HTR-8/SVneo (cell line): ENCODE measurements at places on chromosomes 11 and 22.

GRCh38 chr11:121241343-121242211 is 51.0 kb upstream of the SC5D start:
- no peak for DNase-seq

DNA sequence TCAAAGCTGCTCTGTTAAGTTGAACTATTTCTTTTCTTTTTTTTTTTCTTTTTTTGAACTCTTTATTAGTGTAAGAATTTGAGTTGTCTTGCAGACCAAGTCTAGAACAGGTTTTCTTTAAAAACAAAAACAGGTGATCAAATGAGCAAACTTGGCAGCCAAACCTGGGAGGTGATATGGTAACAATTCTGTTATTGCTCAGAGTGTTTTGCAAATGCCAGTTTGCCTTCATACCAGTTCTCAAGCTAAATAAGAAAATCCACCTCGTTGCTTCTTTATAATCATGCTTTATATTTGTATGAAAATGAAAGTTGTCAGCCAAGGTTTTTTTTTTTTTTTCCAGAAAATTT is 76.9 kb downstream of the DEPDC5 start:
- no peak for DNase-seq

DNA sequence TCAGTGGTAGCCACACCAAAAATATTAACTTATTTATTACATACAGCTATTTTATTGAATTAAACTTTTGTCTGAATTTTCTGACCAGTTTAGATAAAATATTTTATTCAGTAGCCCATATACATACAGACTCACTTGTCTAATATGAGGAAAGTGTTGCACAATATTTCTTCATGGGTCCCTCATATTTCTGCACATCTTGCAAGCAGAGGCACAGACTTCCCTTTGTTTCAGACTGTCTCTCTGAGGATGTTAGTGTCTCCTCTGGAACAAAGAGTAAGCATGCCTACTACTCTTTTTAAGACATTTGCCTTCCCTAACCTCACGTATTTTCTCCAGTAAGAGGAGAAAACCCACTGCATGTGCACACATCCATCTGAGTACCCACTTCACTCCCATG is 81.2 kb downstream of the OR5AK2 start:
- DNase-seq, result no peak

GRCh38 chr11:118629761-118630661 is 22.6 kb downstream of the PHLDB1 start:
- no peak for DNase-seq

GRCh38 chr22:41499624-41500280 is 30.8 kb downstream of the ACO2 start:
- no peak for DNase-seq

GRCh38 chr11:43576803-43577521 is 103.6 kb upstream of the HSD17B12 start:
- DNase-seq, result no peak

GRCh38 chr22:44571566-44572413 is 73.8 kb upstream of the RTL6 start:
- no peak for DNase-seq

DNA sequence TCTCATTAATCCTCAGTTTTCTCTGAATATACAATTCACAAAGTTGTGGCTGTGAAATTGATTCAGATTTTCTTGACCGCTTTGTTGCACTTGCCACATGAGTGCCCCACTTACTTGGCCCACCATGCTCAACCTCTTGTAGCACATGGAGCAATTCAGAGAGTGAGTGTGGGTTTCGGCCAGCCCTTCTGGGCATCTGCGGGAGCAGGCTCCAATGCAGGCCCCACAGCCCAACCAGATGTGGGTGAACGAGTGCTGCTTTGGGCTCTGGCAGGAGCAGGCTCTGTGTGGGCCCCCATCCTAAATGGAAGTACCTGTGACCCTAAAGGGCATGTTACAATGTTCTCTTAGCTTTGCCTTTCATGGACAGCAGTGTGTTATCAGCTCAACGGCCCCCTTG is 2338.6 kb downstream of the LRRC4C start:
- no peak for DNase-seq

DNA sequence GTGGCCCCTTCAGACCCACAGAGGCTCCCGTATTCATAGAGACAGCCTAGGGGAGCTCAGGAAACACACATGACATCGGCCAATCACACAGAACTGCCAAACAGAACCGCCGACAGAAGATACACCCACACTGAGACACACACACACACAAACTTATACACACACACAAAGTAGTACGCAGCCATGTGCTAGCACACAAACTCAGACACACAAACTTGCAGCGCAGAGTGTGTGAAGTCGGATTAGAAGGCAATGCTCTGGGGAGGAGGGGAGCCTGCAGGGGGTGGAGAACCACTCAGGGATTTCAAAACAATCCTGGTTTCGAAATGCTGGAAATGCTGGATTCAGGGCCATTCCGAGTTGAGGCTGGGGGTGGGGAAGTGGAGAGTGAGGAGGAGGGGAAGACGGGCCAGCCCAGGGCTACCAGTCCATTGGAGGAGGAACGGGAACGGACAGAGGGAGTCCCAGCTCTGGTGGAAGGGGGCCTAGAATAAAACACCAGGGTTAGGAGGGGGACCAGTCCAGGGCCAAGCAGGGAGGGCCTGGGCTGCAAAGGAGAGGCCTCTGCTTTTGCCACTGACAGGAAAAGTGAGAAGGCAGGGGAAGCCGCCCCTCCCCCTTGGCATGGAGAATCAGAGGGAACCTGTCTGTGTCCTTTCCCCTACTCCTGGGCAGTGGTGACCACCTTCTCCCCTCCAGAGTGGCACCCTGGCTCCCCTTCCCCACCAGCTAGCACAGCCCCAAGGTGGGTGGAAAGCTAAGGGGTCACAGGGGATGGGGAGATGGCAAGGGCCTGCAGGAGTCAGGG is 4.4 kb downstream of the BCL9L start:
- DNase-seq, result no peak

DNA sequence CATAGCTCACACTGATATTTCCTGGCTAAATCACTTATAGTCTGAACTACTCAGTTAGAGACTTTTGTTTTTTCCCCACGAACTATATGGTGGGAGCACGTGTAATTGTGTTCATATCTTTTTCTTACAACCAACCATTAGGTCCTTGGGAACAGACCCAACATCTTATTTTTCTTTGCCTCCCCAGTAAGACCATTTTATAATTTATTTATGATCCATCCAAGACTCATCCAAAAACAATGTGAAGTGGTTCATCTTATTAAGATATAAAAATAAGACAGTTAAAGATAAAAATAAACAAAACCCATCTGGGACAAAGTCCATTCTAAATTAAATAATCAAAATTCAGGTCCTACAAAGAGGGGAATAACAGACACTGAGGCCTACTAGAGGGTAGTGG is 90.8 kb downstream of the FAM168A start:
- no peak for DNase-seq

DNA sequence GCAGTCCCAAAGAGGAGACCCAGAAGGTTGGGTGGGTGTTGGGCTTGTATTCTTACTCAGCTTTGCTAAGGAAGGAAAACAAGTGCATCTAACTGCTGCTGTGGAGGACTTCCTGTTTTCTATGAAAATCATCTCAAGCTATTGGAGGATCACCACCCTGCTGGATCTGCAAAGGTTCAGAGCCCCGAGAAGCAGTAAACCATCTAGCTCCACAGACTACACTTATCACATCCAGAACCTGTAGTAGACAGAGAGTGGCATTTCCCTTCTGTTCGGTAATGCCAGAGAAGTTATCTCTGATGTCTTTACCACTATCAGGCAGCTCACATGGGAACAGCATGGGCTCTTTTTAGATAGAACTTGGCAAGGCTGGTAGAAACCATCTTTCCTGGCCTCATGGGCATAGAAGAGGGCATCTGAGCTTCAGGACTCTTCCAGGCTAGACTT is 21.7 kb downstream of the KCNJ1 start:
- no peak for DNase-seq

DNA sequence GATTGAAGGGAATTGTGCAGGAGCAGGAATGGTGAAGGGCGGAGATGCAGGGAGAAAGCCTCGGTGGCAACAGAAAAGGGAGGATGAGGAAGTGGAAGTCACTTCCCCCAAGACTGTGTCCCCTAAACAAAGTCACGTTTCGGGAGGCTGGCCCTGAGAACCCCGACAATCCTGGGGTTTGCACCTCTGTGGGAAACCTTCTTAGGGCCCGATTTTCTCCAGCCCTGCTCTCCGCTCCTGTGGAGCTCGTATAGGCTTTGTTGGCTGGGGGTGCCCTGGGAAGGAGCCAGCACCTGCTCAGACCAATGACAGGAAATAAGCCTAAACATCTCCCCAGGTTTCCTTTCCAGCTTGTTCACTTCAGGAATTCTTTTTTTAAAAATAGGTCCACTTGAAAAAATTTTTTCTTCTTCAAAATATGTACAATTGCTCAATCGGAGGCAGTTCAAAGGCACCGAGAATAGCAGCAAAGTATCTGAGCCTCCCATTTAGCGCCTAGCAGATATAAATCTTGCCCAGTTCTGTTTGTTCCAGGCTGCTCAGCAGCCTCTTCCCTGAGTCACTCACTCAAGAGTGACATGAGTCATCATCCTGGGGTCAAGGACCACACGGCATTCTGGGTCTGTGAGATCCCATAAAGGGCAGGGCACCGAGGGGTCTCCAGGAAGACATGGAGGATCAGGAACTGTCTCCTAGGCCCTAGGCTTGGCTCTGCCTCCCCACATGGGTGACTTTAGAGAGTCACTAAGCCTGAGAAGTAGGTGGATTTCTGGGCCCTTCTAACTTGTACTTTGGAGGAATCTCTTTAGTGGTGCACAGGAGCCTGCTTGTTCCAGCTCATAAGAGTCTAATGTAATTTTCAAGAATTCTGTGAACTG is 34.0 kb downstream of the IRAG1 start:
- peak; percentile 72 for DNase-seq

DNA sequence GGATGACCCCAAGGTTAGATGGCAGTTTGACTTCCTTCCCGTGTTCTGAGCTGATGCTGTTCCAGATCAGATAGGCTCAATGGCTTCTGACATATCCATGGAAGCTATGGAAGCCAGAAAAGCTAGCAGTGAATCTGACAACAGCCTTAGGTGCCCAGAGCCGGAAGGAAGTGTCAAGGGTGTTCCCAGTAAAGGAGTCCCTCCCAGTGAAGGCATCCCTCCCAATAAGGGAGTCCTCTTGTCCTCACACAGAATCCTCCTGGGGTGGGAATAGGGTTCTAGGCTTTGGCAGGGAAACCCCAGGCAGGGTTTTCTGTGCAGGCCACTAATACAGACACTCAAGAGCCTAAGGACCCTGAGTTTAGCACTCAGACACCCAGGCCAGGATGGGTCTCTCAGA is 47.0 kb upstream of the ISX start:
- no peak for DNase-seq

GRCh38 chr11:4048340-4048739 is 46.3 kb upstream of the RRM1 start:
- no peak for DNase-seq

- no peak for DNase-seq
These were observed 134.3 kb downstream of the MN1 start for GRCh38 chr22:27667121-27667843.

DNA sequence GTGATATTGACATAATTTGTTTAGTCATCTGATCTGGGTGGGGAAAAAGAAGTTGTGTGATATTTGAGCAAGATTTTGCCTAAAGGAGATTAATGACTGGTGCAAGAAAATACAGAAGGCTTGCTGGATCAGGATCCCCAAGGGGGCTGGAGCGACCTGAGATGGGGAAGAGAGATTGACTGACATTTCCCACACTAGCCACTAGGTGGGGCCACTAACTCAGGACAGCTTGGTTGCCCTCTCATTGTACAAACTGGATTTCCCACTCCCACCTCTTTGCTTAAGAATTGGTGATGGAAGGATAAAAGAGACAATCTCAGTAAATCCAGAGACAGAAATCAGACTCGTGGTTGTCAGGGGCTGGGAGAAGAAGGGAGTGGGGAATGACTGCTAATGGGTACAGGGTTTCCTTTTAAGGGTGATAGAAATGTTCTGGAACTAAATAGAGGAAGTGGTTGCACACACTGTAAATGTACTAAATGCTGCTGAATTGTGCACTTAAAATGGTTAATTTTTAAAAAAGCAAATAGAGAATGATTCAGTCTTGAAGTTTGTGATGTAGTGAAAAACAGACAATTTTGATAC is 50.7 kb downstream of the CTTN start:
- no peak for DNase-seq

- DNase-seq, result no peak
These were observed 7.5 kb downstream of the PRCP start for GRCh38 chr11:82892611-82893169.

DNA sequence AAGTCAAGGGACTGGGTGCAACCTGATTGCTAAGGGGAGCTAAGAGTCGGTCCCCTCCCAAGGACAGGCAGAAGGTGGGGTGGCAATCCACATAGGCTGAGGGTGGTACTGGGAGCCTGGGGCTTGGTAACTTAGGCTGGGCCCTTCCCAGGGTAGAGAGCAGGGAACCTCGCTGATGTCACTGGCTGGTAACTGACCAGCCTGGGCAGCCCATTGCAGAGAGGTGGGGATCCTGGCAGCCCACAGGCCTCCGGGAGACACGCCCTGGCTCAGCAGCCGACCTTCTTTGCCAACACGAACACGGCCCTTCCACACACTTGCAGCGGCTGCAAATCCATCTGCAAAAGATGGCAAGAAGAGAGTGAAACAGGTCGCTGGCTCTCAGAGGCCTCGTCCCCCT is 25.4 kb downstream of the A4GALT start:
- no peak for DNase-seq

GRCh38 chr11:126510621-126511370 is 155.3 kb downstream of the ST3GAL4 start:
- no peak for DNase-seq

DNA sequence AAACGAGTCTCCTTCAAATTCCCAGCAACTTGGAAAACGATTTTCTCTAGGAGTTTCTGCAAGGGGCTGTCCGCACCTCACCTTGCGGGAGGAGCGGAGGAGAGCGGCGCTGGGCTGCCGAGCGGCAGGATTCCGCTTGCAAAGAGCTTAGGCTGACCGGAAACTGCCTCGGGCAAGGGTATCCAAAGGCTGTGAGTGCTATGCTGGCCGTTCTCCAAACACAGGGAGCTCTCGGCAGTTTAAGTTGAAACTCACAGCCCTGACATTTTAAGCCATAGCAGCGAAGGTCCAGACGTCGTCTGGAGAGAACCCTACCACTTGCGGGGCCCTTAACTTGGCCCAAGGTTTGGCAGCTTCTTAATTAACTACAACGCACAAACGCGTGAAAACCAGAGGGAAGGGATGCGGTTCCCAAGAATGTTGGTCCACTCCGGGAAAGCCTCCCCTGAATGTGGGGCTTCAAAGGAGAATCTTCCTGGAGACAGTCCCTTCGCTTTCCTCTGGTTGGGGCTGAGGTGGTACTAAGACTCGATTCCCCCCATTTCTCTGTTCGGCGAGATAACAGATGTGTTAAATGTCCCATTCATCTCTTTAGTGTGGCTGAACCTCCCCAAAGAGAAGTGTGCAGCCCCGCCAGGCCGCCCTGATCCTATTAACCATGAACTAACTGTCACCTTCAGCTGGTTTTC is 1.1 kb upstream of the DBX1 start:
- DNase-seq, result no peak
